Tracheal epithelial cell (primary cell): ENCODE measurements at places on chromosomes 5 and 9. TPM values are rescaled to one million over a fixed set of nuclear protein-coding genes. Genes with fewer than 3 reads are reported as not detected.

WNT8A gene
- not detected in 2 replicates for total RNA-seq

MAMDC2 gene
- total RNA-seq, result 2.3 and 9.6 TPM in 2 replicates

WDR31 gene
- 1.2 and 3.8 TPM in 2 replicates for total RNA-seq

TDRD7 gene
- total RNA-seq, result 3.2 and 7.5 TPM in 2 replicates

FOXI1 gene
- not detected in 2 replicates for total RNA-seq

PCDHGB3 gene
- total RNA-seq, result 0.24 and 0.43 TPM in 2 replicates

EFNA5 gene
- total RNA-seq, result 4.6 and 7.7 TPM in 2 replicates

AGXT2 gene
- total RNA-seq, result under 0.01 TPM in 1 of 2 replicates, not detected in the other

MED10 gene
- total RNA-seq, result 9.6 and 12.4 TPM in 2 replicates

ATP10B gene
- 0.96 and 1.3 TPM in 2 replicates for total RNA-seq

PKD2L2 gene
- total RNA-seq, result under 0.01 TPM in 1 of 2 replicates, not detected in the other

PLPP7 gene
- 2.2 TPM in 1 of 2 replicates, not detected in the other for total RNA-seq

BRD3OS gene
- total RNA-seq, result 7.5 and 7.9 TPM in 2 replicates

GABRB2 gene
- not detected in 2 replicates for total RNA-seq

ACTBL2 gene
- 0.21 and 2.2 TPM in 2 replicates for total RNA-seq

FREM1 gene
- total RNA-seq, result not detected in 2 replicates

SHOC1 gene
- total RNA-seq, result under 0.01 TPM in 1 of 2 replicates, not detected in the other

TRIM36 gene
- 1.3 and 3.6 TPM in 2 replicates for total RNA-seq

ZNF474 gene
- total RNA-seq, result not detected in 2 replicates

BTNL3 gene
- total RNA-seq, result not detected in 2 replicates

SLC25A2 gene
- not detected in 2 replicates for total RNA-seq

SLC25A48 gene
- not detected in 2 replicates for total RNA-seq

LOX gene
- 1.1 and 13.5 TPM in 2 replicates for total RNA-seq

HACD4 gene
- 2.3 and 5.3 TPM in 2 replicates for total RNA-seq

MXD3 gene
- 2.7 and 3.2 TPM in 2 replicates for total RNA-seq

QRFP gene
- total RNA-seq, result not detected in 2 replicates

TAF1L gene
- under 0.01 TPM in 2 replicates for total RNA-seq

ZDHHC11B gene
- total RNA-seq, result under 0.01 and 0.24 TPM in 2 replicates

SPTLC1 gene
- 130 and 141 TPM in 2 replicates for total RNA-seq

ACSL6 gene
- total RNA-seq, result 0.24 TPM in 1 of 2 replicates, not detected in the other

FOXD4L4 gene
- total RNA-seq, result not detected in 2 replicates

CEP72 gene
- 5.3 and 6.3 TPM in 2 replicates for total RNA-seq

TCF7 gene
- total RNA-seq, result 0.24 TPM in 1 of 2 replicates, not detected in the other

ENC1 gene
- 8.7 and 129 TPM in 2 replicates for total RNA-seq

PCDHAC1 gene
- 0.48 and 0.85 TPM in 2 replicates for total RNA-seq
